ENCODE measurements at places on chromosomes 7 and 10.

DNA sequence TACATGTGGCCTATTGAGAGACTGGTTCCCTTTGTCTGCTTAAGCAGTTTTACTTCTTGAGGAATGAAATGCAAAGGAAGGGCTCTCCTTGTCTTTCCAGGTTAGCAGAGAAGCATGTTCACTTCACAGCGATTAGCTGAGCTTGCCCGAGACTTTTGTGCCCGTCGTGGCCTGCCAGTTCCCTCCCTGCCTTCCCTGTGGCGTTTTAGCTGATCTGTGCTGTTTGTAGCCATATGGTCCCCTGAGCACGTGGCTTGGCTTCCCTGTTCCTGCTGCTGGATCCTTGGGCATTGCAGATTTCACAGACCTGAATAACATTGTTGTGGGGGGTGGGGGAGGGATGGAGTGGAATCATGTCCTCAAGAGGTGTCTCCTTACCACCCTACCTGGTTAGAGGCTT is 61.8 kb downstream of the SND1 start:
- no peak for DNase-seq

DNA sequence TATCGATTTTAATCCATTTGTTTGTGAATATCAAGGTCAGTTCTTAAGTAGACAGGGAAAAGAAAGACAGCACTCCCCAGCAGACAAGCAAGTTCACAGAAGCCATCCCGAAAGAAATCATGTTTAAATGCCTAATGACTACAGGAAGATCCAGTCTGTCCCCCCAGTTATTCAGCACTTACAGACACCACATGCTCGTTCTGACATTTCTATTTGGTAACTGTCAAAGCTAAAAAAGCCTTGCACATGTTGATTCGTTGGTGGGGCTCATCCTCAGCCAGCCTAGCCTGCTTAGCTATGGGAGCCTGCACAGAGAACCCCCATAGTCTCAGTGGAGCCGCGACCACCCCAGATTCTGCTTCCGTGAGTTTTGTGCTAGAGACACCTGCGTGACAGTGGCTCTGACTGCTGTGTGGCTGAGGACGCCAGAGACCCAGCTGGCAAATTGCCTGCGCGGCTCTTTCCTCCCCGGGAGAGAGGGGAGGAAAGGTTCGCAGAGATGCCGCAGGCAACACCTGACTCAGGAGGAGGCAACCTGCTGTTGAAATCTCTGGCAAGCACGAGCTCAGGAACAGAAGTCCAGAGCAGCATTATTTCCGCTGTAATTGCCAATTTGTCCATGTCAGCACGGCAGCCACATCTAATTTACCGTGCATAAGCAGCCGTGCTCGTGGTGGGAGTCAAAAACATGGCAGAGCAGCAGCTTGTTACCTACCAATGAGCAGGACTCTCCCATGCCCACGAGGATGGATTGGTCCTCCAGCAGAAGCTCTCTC is 194.2 kb downstream of the GPAM start:
- no peak for DNase-seq

GRCh38 chr10:77965294-77965693 is 38.7 kb upstream of the DLG5 start:
- no peak for DNase-seq

DNA sequence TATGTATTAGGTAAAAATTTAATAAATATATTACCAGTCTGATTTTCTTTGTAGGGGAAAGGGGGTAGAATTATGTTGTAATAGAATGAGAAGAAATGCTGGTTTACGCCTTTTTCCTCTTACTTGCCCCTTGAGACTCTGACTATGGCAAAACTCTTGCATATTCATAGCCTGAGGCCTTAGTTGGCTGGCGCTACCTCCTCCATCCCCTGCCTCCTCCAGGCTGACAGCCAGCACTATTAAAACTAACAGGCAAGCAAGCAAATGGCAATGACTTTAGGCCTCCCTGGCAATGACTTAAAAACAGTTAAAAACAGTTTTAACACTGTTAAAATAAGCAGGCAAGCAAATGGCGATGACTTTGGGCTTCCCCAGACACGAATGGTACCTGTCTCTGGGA is 14.4 kb downstream of the PKD2L1 start:
- no peak for DNase-seq

GRCh38 chr10:73190188-73190587 is 22.3 kb downstream of the FAM149B1 start:
- DNase-seq: no peak

- DNase-seq: no peak
Observed at GRCh38 chr10:101006593-101007098, 7.0 kb downstream of the LZTS2 start.

DNA sequence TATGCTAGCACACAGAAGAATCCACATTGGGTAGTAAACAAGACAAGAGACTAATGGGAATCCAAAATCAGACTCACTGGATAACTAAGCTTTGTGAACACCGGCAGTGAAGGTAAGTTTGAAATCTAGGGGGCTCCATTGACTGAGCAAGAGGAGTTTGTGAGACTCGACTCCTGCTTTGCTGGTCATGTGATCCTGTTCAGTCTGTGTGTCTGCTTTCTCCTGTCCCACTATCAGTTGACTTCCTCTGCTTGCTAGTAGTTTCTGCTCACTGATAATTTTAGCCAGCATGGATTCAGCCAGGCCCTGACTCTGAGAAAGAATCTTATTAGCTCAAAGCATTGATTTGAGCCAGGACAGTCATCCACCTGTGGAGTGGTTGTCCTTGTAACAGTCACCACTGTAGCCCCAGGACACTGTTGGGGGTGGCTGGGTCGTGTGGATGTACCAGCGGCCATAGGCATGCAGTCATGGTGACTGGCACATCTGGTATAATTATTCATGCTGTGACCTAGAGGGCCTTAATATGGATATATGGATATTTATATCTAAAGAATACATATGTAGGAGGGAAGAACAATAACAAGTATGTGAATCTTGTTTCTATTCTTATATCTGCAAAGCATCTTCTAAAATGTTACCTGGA is 44.4 kb downstream of the DNAH11 start:
- no peak for DNase-seq

DNA sequence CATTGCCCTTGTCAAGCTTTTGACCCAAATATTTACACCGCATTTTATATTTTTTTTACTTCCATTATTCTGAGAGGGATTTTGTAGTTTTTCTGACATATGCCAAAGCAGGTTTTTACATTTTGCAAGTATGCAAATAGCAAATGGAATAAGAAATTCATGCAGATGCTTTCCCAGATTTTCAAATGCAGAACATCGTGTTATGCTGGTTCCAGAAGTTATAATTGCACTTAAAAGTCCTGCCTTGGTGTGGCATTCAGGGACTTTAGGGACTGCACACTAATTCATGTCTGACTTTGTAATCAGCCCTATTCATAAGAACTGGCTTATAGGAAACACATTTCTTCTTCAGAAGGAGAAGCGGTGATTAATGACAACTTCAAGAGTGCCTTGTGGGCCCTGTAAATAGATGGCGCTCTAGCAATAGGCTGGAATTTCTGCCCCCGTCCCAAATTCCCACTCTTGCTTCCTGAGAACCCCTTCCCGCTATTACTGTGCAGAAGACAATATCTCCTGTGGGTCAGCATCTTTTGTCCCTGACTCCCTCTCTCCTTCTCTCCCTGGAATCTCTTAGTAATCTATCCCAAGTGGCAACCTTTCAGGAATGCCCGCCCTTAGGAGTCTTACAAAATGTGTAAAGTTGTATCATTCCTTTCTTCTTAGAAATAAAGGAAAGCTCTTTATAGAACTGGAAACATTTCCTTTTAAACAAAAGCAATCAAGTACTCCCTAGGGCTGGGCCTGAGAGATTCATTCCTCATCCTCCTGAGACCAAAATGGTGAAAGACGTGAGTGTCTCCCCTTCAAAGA is 264.0 kb downstream of the INHBA start:
- DNase-seq: no peak

DNA sequence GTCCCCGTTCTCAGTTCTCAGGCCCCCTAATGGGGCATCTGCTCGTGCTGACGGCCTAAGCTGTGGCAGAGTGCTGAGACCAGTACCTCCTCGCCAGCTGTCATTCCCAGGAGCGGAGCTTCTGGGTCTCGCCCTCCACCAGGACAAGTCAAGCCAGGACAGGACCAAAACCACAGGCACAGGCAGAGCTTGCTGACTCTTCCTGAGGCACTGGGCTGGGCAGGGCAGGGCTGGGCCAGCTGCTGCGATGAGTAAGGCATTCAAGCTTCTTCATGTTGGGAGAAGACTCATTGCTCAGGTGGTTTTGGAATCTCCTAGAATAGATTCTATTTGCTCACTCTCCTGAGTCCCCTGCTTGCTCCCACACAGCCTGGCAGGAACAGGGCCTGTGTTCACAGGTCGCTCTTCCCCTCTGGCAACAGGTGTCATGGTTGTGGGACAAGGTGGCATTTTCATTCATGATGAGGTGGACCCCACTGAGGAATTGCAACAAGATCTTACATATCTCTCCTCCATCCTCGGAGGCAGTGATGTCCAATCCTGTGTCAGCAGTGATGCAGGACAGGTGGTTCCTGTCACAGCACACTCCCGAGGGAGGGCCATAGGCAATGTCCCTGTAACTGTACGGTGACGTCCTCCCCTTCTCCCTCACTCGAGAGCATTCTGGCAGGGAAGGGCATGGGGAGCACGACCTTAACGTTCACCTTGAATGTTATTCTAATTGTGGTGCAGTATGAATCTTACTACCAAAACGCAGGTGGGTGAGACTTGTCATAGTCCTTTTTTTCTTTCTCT is 17.0 kb upstream of the SH3PXD2A start:
- no peak for DNase-seq

DNA sequence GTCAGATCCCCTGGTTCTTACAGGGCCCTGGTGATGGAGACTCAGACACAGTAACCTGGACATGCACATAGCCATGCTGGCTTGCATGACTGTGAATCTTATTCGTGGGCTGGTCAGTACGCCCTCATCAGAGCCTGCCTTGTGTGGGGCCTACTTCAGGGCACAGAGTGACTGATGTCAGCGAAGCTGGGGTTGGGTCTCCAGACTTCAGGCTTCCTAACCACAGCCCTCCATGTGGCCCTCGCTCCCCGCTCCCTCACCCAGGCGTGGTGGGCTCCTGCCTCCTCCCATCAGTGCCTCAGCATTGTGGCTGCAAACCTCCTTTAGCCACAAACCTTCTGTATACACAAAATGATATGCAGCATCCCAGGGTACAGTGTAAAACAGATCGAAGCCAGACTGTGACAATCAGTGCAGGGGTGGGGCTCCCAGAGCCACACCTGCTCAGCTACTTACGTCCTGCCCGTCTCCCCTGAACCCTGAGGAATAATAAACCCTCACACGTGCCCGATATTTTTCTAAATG is 7.1 kb upstream of the C10orf105 start:
- DNase-seq: peak; percentile 35

DNA sequence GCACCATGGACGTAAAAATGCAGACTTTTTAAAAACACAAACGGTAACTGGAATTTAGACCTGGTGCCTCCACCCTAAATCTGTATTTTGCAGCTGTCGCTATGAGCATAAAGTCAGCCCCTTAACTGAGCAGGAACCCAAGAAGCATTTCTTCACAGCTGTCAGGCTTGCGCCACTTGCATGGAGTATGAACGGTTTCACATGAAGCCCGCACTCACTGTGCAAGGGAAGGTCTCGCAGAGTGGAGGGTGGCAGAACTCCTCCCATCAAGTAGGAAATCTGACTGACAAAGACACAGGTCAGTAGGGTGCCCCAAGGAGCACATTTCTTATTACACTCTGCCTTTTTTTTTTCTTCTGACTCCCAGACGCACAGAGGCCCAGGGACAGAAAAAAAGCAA is 58.5 kb downstream of the ELMO1 start:
- no peak for DNase-seq

DNA sequence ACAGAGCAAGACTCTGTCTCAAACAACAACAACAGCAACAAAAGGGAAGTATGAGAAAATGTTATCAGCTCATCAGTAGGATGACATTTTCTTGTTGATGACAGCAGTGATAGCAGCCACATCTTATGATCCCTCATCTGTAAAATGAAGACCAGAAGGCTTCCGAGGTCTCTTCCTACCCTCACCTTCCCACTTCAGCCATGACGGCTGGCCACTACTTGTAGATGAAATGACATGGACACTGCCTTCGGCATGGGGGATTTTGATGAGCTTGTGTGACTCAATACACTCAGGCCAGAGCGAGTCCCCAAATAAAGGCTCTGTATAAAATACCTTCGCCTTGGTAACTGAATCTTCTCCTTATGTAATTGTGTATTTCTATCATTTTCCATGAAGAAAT is 6.7 kb downstream of the ECHDC3 start:
- DNase-seq: no peak

GRCh38 chr10:51951601-51952000 is 252.2 kb upstream of the CSTF2T start:
- no peak for DNase-seq

DNA sequence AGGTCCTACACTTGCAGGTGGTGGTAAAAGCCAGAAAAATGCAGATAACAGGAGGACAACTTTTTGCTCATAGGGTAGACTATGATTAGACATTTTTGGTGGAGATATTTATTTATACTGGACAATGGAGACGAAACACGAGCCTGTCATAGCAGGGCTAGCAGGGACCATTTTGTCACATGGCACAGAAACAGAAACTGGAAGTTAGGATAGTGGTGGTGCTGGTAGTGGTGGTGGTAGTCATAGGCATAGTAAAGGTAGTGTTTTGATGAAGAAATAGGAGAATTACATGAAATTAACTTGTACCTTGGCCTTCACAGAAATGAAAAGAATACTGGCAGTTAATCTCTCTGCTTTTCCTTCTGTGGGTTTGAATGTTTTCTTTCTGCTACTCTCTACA is 8.8 kb upstream of the MGAM start:
- no peak for DNase-seq

- DNase-seq: no peak
Observed at GRCh38 chr7:129122078-129122750, 22.3 kb upstream of the TSPAN33 start.

GRCh38 chr10:42827201-42827600 is 44.6 kb downstream of the BMS1 start:
- DNase-seq: no peak

GRCh38 chr7:71984348-71984747 is 427.8 kb downstream of the CALN1 start:
- no peak for DNase-seq

DNA sequence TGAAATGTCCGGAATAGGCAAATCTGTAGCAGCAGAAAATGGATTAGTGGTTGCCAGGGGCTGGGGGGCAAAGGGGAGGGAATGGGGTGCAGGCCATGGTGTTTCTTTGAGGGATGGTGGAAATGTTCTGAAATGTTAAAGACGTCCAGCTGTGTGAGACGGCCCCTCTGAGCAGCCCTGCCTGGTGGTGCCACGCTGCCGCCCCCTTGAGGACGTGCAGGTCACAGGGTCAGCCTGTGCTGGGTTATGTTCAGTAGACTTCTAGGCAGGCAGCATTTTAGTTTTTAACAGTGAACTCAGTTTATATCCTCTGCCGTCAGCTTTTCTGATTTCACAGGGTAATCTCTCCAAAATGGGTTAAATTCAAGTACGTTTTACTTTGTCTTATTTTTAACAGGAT is 9.4 kb downstream of the NUB1 start:
- DNase-seq: peak; percentile 18

DNA sequence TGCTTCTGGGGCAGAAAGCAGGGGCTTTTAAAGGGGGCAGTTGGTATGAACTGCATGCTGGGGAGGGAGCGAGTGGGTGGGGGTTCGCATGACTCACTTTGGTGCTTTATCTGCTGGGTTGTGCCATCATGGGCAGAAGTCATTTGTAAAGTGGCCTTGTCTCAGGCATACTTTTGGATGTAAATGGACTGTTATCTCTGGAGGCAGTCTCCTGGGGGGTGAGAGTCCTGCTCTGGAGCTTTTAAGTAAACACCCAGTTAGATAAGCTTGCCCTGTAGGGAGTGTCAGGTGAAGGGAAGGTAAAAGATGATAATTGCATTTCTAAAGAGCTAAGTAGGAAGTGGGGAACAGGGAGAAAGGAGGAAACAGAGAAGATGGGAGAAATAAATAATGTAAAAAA is 1.6 kb upstream of the GSTO1 start:
- no peak for DNase-seq

All from activated CD4-positive, alpha-beta T cell treated with anti-CD3 and anti-CD28 coated beads, Interleukin-2, amount 50 U/mL, for 1 hour (primary cell).